ENCODE measurements at places on chromosomes 4 and X. TPM values are rescaled to one million over a fixed set of nuclear protein-coding genes. Genes with fewer than 3 reads are reported as not detected.

Gene USP26
- total RNA-seq, result not detected

Gene DGAT2L6
- not detected for total RNA-seq

Gene STBD1
- total RNA-seq, result 4.0 TPM

Gene IL9R
- not detected for total RNA-seq

Gene ARR3
- not detected for total RNA-seq

Gene PLAC8
- total RNA-seq, result not detected

Gene DCX
- not detected for total RNA-seq

Gene USP51
- total RNA-seq, result 0.88 TPM

Gene KIAA1210
- not detected for total RNA-seq

Gene PDLIM5
- 283 TPM for total RNA-seq

Gene DMRTC1
- not detected for total RNA-seq

Gene AKAP14
- total RNA-seq, result not detected

Gene ADAMTS3
- total RNA-seq, result 1.5 TPM

Gene DTHD1
- not detected for total RNA-seq

Gene VSIG4
- total RNA-seq, result not detected

Gene CXXC4
- total RNA-seq, result 0.14 TPM

Gene HERC5
- total RNA-seq, result 2.0 TPM

Gene KLHL2
- total RNA-seq, result 20.1 TPM

Gene EDA
- total RNA-seq, result 0.22 TPM

Gene HELQ
- 16.0 TPM for total RNA-seq

Gene SPANXD
- not detected for total RNA-seq

Gene GYPA
- total RNA-seq, result not detected

Gene SULT1B1
- not detected for total RNA-seq

Gene DMRTC1B
- total RNA-seq, result not detected

Gene TEX13D
- total RNA-seq, result not detected

Gene PNMA6E
- total RNA-seq, result not detected

Gene MAGEA12
- total RNA-seq, result not detected

Gene ELF4
- 24.2 TPM for total RNA-seq

Gene GAGE12J
- total RNA-seq, result not detected

Gene UGT2B11
- not detected for total RNA-seq

Gene CHRDL1
- not detected for total RNA-seq

Gene GYG2
- 18.2 TPM for total RNA-seq

Gene RNF150
- 1.1 TPM for total RNA-seq

Gene AWAT2
- total RNA-seq, result not detected

Gene LAP3
- total RNA-seq, result 96.2 TPM

Gene MAGEE2
- total RNA-seq, result not detected

Gene AMBN
- total RNA-seq, result not detected

Gene EVC2
- 12.2 TPM for total RNA-seq

Gene SPARCL1
- total RNA-seq, result not detected

Gene ARX
- not detected for total RNA-seq

Gene ITIH6
- total RNA-seq, result not detected

Gene EXOC1L
- not detected for total RNA-seq

Gene MSX1
- total RNA-seq, result 3.3 TPM

Gene ACSL1
- 26.7 TPM for total RNA-seq

Gene SORBS2
- total RNA-seq, result 7.3 TPM

Gene FDCSP
- total RNA-seq, result not detected

Data from placental pericyte (primary cell).